ENCODE measurements at places on chromosomes 11 and 22. TPM values are rescaled to one million over a fixed set of nuclear protein-coding genes. Genes with fewer than 3 reads are reported as not detected.

DNA sequence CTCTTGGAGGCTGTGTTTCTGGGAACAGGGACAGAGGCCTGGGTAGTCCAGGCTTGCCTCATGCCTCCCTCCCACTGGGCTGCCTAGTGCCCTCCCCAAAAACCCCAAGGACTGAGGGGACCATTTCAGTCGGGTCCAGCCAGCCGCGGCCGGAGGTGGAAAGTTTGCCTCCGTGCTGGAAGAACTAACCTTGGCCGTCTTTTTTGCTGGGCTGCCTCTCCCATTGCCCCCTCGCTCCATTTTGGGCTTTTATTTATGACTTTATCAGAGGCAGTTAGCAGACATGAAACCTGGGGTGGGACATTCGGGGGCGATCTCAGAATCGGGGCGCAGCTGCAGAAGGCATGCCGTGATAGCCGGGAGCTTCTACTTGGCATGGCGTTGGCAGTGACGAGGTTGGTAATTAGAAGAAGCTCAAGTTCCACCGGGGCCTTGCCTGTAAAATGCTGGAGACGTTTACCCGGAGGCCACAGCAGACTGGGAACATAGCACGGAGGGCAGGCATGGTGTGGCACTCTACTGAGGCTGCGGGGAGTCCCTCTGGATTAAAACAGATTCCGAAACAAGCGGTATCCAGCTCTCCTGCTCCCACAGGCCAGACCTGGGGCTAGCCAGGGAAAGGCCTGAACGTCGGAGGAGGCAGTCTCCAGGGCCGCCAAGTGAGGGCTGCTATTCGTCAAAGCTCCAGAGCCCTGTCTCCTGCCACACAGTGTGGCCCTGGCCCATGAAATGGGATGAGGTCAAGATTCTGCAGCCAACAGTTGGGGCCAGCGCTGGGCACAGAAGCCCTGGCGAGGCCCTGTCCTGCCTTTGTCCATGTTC lies 76.4 kb upstream of the PPARA start:
- H3K4me3 ChIP-seq = peak overlapping the region; percentile 24
- peaks cover 19% of the 10 kb centered on the region for H3K4me1 ChIP-seq
- H3K27ac ChIP-seq = no peak overlapping the region
- no peak for DNase-seq
- H3K36me3 ChIP-seq = peaks cover 3% of the 10 kb centered on the region

DNA sequence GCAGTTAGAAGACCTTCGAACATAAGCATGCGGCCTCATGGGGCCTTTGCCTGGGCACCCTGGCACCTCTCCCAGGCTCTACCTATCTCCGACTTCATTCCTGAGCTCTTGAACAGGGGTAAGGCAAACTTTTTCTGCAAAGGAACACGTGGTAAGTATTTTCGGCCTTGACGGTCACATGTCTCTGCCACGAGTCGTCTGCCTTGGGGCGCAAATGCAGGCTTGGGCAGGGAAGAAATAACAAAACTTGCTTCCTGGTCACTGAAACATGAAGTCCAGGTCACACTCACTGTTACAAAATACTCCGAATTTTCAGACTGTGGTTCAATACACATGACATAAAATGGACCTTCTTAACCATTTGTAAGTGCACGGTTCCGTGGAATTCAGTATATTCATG lies 3.4 kb upstream of the ASCL2 start:
- peaks cover 7% of the 10 kb centered on the region for H3K4me1 ChIP-seq
- no peak for DNase-seq
- H3K27ac ChIP-seq = no peak overlapping the region

GRCh38 chr22:38970551-38970950 lies 11.6 kb upstream of the APOBEC3B start:
- DNase-seq = no peak
- no peak overlapping the region for H3K27ac ChIP-seq
- no peaks in the 10 kb centered on the region for H3K36me3 ChIP-seq

- no peak for DNase-seq
- H3K27me3 ChIP-seq = no peaks in the 10 kb centered on the region
- H3K4me3 ChIP-seq = no peak overlapping the region
- H3K4me1 ChIP-seq = no peaks in the 10 kb centered on the region
- no peaks in the 10 kb centered on the region for H3K36me3 ChIP-seq
- no peak overlapping the region for H3K27ac ChIP-seq
Measured at GRCh38 chr11:100756559-100756958, 69.5 kb downstream of the ARHGAP42 start.

DNA sequence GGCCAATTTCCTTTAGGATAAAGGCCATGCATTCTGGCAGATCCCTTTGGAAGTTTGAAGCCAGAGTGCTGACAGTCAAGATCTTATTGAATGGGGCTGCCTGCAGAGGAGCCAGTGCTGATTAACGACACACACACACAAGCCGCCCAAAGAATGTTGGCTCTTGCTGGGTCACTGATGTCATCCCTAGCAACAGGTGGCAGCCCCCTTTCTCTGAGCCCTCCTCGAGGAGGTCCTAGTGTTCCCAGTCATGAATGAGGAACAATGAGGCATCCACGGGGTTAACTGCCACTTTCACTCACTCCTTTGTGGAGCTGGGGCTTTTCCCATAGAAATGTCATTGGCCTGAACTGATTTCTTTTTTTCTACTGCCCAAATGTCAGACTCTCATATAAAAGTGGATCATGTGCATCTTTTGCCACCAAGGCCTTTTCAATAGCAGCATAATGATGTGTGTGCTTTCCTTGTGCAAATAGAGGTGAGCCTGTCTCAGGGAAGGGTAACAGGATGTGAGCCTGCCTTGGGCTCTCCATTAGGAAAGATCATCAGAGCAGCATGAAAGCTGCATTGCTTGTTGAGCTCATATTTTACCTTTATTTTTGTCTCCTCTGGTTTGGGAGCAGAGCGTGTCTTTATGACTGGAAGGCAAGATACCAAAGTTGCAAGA lies 301.8 kb upstream of the MTNR1B start:
- H3K27me3 ChIP-seq = no peaks in the 10 kb centered on the region
- no peak for DNase-seq
- no peak overlapping the region for H3K27ac ChIP-seq
- H3K36me3 ChIP-seq = no peaks in the 10 kb centered on the region

- H3K27me3 ChIP-seq = peaks cover 2% of the 10 kb centered on the region
- peak overlapping the region; percentile 28 for H3K4me3 ChIP-seq
- H3K36me3 ChIP-seq = peaks cover 23% of the 10 kb centered on the region
- peaks cover 9% of the 10 kb centered on the region for H3K4me1 ChIP-seq
Measured at GRCh38 chr11:64000740-64001483, 14.7 kb downstream of the OTUB1 start.

DNA sequence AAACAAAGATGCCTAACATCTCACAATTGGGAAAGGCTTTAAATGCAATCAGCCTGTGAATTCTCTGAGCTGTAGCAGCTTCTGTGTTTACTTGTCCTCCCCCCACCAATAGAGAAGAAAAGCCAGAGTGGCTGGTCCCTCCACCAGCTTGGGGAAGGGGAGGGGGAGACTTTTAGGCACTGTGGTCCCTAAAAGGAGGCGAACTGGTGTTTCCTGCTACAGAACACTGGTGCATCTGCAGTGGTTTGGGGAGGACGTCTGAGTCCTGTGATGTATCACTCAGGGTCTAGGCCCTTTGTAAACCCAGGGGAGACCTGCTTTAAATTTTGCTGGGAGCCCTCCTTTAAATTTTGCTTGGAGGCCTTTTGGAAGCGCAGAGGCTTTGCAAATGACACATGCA lies 16.9 kb downstream of the TNRC6B start:
- peaks cover 80% of the 10 kb centered on the region for H3K4me1 ChIP-seq
- no peaks in the 10 kb centered on the region for H3K27me3 ChIP-seq
- H3K27ac ChIP-seq = no peak overlapping the region
- peaks cover 49% of the 10 kb centered on the region for H3K36me3 ChIP-seq
- H3K4me3 ChIP-seq = no peak overlapping the region
- DNase-seq = no peak

DNA sequence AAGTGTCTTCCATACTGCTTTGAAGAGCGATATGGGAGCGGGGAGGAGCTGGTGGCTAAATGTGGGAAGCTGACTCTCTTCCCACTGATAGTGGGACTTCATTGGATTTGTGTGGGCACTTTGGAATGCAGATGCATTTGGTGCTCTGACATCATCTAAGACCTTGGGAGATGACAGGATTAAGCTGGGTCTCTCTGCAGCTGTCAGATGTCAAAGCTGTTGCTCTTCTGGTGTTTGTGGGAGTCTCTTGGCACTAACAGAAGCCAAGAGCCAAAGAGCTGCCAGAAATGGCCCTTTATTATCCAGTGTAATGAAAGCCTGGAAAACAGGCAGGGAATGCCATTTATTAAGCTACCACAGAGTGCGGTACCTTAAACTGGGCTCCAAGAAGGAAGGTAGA lies 20.6 kb downstream of the GRAMD1B start:
- H3K27me3 ChIP-seq = no peaks in the 10 kb centered on the region
- DNase-seq = no peak
- H3K4me1 ChIP-seq = peaks cover 4% of the 10 kb centered on the region
- H3K4me3 ChIP-seq = no peak overlapping the region
- H3K36me3 ChIP-seq = no peaks in the 10 kb centered on the region

DNA sequence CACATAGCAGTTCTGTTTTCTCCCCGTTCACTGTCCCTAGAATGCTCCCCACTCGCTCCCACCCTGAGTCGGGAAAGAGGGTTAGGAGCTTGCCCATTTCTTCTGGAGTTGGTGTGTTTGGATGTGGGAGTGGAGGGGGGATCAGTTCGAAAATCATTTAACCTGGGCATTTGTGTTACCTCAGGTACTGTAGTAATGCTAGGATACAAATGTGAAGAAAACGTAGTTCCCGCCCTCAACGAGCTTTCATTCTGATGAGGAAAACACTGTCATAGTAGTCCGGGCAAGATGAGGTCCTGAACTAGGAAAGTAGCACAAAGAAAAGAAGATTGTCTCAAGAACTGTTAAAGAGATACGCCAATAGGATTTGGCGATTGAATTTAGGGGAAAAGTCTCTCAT lies 539 bp downstream of the SDHD start:
- H3K4me1 ChIP-seq = peaks cover 45% of the 10 kb centered on the region
- H3K36me3 ChIP-seq = peaks cover 94% of the 10 kb centered on the region
- no peak for DNase-seq
- peak overlapping the region; percentile 97 for H3K27ac ChIP-seq
- H3K4me3 ChIP-seq = peak overlapping the region; percentile 100

The CECR2 gene
- total RNA-seq = 1.6 TPM

The MMP8 gene
- not detected for total RNA-seq
